IMR-90 (cell line): ENCODE measurements at places on chromosomes 6 and 20.

- DNase-seq, result peak; percentile 78
Measured at GRCh38 chr20:25247956-25248785, at the start of gene PYGB. Gene PYGB, plus strand, starts transcription at chr20:25248085. Its CDS starts 94 bp downstream, at chr20:25248179.

GRCh38 chr6:41719436-41720261 lies 15.8 kb downstream of the TFEB start:
- no peak for DNase-seq

- no peak for DNase-seq
Measured at GRCh38 chr20:37721751-37722150, 27.9 kb downstream of the CTNNBL1 start.

DNA sequence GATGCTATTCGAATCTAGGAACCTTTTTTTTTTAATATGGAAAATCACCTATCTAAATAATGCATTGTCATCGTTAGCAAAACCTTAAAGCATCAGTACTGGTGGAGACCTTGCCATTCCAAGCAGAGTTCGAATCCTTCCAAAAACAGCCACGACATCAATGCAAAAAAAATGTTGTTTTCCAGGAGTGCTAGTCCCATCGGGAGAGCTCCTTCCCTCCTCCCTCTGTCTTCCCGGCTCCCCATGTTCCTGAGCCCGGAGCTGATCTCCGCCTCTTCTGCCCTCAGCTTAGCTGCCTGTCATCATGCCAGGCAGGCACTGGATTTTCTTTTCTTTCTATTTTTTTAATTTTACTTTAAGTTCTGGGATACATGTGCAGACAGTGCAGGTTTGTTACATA lies 153.6 kb upstream of the QKI start:
- DNase-seq, result no peak

GRCh38 chr20:63737945-63738686 lies 1.5 kb upstream of the SLC2A4RG start:
- no peak for DNase-seq

DNA sequence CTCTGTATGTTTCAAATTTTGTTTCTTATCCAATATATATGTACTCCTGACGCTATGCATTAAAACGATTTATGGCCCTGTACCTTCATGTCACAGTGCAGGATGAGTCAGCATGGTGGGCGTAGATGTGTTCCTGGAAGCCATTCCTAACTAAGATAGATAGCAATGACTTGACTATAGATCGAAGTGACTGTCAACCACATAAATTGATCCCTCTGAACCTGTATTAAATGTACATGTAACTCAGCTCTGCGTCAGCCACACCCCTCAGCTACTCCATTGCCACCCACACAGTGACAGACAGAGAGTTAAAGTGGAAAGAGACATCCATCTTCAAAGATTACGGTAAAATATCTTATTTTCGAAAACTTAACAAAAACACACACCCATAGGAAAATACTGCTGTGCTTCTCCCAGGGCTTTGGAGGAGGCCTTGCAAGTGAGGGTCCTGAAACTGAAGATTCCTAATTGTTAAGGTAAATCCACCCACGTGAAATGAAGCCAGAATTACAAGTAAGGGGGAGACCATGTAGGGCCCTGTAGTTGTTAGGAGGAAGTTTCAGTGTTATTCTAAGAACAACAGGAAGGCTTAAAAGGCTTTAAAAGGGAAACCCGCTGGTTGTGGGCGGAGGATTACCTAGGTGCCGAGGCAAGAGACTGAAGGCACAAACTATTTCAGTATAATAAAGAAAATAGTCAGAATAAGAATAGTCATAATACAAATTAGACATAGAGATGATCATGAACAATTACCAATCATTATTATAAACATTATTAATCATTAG lies 10.3 kb upstream of the RAD21L1 start:
- DNase-seq, result no peak

DNA sequence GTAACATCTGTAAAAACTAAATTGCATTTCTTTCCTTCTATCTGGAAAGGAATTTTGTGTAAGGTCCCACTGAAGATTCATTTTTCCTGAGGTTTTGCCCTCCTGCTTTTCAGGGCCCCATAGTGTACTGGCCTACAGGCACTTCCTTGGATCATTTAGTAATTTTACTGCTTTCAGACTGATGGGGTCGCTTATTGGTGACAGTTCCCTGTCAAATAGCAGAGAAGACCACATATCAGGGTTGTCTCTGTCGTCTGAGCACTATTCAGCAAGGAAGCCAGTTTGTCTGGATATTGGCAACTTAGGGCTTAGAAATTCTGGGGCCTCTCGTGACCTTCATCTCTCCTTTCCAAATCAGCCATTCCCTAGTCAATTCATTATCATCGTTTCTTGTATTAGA lies 3.5 kb downstream of the GRM1 start:
- no peak for DNase-seq

- no peak for DNase-seq
Measured at GRCh38 chr20:43178080-43178479, 11.6 kb downstream of the PTPRT start.

GRCh38 chr6:44341095-44341890 lies 1.2 kb upstream of the SPATS1 start:
- no peak for DNase-seq

GRCh38 chr20:8490076-8490830 lies 358.2 kb downstream of the PLCB1 start:
- peak; percentile 15 for DNase-seq

DNA sequence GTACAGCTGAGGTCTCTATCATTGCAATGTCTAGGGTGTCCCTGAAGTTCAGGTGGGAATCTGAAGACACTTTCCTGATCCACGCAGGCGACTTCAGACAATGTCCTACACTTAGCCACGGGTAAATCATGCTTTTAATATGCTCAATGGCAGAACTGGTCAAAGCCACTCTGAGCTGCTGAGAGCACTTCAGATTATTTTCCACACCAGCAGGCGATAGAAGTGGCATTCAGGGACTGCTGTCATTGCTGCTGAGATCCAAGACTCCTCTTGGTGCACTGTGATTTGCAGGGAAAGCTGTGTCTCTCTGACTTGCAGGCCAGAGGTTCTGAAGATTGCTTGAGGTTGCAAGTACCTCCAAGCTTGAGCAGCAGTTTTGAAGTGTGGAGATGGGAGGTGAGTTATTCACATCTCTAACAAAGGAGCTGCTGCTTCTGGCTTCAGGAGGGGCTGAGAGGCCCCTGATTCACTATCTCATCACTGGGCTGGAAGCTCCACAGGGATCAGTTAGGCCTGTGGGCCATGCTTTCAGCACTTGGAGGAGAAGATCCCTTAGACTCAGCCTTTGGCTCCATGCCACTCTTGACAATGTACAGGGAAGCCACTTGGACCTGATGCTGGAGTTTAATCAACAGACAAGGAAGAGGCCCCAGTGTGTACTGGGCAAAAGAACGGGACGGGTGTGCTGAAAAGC lies 2.9 kb upstream of the SSTR4 start:
- no peak for DNase-seq

DNA sequence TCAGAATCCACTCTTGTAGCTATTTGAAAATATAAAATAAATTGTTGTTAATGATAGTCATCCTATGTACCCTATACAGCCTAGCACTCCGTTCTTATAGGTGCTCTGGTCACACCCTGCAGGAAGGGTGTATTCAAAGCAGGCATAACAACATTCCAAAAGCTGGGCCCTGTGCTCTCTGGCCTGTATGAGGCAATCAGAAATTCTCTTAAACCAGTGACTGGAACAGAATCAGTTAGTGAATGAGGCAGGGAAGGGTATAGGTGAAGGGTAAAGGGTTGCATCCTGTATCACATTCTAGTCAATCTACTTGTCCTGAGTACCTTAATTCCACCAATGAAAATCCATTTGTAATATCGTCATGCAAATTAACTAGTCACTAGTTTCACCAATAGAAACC lies 154.5 kb upstream of the ZNF217 start:
- DNase-seq, result no peak

DNA sequence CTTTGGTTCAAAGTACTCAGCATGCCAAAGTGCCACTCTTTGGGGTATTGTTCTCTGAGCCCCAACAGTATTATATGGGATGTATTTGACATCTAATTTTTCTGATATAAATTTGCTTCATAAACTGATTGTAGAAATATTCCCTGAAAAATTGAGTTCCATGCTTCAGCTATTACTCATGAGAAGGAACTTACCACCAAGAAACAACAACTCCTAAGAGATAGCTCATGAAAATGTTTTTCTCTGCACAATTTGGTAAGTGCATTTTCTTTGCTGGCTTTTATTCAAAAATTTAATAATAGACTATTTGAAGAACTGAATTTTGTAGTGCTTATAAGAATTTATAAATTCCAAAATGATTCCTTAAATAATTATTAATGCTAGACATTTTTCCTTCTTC lies 12.8 kb upstream of the TPD52L1 start:
- DNase-seq, result peak; percentile 64

GRCh38 chr6:90863043-90863442 lies 276.2 kb upstream of the MAP3K7 start:
- no peak for DNase-seq

DNA sequence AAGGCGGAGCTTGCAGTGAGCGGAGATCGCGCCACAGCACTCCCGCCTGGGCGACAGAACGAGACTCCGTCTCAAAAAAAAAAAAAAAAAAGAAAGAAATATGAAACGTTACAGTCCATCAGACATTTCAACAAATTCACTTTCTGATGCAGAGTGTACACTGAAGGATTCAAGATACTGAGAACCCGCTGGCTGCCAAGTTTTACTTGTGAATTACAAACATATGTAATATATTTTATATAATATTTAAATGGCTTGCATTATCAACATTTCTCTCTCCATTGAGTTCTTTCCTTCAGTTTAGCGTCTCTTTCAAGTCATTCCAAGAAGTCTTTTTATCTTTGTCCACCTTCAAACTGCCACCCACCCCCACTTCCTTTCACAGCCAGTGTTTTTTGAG lies 240.9 kb upstream of the RNF217 start:
- no peak for DNase-seq

DNA sequence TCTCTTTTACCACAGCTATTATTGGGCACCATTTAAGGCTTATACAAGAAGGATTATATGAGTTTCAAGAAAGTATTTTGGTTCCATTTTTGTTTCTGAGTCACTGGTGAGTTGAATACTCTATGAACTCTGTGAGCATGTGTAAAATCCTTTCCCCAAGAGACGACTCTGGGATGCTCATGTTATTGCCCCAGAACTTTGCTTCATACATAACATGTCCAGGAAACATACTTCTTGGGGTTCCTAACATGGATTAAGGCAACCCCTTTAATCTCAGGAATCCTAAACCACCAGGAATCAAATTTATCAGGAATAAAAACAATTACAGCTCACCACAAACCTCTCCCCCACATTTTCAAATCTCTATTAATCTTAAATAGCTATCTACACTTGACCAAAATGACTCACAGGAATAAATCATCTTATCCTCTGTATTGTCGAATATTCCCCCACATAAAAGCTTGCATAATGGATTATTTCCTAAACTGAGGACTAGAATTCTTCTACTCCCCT lies 117.5 kb upstream of the COL21A1 start:
- peak; percentile 78 for DNase-seq
